OCI-LY7 (cell line): ENCODE measurements at places on chromosomes 11 and 22. TPM values are rescaled to one million over a fixed set of nuclear protein-coding genes. Genes with fewer than 3 reads are reported as not detected.

GRCh38 chr11:129976328-129976727 lies 26.3 kb downstream of the PRDM10 start:
- DNase-seq: no peak

DNA sequence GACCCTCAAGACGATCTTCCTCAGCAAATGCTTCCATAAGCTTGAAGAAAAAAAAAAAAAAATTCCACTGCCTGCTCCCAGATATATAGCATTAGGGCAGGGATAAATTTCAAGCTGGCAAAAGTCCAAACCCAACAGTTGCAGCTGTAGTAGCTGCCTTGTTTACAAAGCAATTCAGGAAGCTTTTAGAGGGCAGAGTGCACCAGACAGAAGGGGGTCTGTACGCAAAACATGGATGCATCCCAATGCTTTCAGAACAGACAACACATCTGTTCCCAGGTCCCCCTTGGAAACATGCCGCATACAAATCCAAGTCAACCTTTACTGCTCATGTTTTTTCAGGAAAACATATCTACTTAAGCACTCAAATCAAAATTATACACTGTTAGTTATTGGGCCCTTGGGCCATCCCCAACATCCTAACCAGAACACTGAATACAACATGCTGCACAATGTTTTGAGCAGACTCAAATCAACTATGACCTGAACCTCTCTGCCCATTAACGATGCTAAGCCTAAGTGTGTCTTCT lies 94.5 kb downstream of the CADM1 start:
- no peak for DNase-seq

- DNase-seq: peak; percentile 86
Measured at GRCh38 chr22:22954656-22955055, 67.0 kb downstream of the IGLL5 start.

Gene RFPL1
- not detected in 2 replicates for total RNA-seq

DNA sequence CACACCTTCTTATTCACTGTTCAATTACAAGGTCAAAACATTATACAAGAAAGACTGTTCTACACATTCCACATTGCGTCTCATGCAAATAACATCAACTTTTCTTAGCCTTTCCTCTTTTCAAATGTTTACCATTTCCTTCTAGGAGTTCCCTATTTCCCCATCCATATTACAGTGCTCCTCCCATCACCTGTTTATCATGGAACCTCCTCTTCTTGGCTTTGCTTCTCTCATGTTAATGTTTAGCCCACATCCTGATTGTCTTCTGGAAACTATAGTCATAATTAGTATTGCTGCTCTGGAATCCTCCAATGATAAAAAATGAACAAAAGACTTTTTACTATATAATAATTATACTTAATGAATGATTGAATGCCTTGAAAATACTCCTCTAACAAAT lies 21.3 kb downstream of the OR52E1 start:
- no peak for DNase-seq

Gene IGSF22
- not detected in 2 replicates for total RNA-seq

Gene CALCA
- total RNA-seq: not detected in 2 replicates

DNA sequence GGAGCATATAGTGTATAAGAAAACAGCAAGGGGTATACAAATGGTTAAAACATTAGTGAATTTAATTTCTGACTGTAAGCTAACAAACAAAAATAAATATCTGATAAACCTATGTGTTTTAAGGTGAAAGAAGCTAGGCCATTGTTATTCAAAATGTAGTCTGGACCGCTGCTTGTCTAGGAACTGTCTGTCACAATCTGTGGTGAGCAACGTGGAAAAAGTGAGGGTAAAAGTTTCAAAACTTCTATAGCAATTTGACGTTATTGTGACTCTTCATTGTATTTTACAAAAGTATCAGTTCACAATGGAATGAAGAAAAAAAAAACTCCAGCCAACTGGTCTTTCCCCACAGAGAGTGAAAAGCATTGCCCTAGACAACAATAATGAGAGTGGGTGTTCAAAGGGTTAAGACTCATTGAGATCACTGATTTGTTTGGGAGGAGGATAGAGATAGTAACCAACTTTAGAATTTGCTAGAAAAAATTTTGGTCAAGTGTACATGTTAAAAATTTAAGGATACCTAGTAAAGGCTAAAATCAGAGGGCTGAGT lies 79.1 kb downstream of the UVRAG start:
- DNase-seq: no peak

Gene HEPN1
- total RNA-seq: not detected in 2 replicates

GRCh38 chr11:94831529-94831928 lies 63.4 kb downstream of the AMOTL1 start:
- DNase-seq: no peak

GRCh38 chr11:114194702-114195101 lies 101.5 kb upstream of the NNMT start:
- DNase-seq: no peak

- DNase-seq: peak; percentile 45
Measured at GRCh38 chr22:35712672-35713071, 5.0 kb upstream of the APOL5 start.

GRCh38 chr22:36405671-36406538 lies 18.1 kb upstream of the MYH9 start:
- DNase-seq: peak; percentile 88

Gene BEST1
- total RNA-seq: 1.9 and 3.3 TPM in 2 replicates

DNA sequence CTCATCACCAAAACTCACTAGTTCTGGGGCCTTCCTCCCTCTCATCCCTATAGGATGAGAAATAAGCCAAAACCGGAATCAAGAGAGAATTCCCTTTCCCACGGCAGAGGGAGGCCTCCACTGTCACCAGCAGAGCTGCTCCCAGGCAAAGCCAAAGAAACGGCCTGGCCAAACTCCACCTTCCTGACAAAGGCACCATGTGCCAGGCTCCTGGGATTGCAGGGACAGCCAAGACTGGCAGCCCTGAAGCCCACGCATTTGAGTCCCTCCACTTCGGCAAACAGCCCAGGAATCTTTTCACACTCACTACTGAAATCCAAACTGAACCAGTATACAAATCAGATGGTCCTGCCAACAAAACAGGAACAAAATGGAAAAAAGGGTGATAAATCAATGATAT lies 6.1 kb downstream of the SMCO4 start:
- DNase-seq: no peak

- no peak for DNase-seq
Measured at GRCh38 chr22:29479417-29480261, at the start of gene NEFH. NEFH (plus strand) TSS chr22:29480218; CDS start chr22:29480263, 45 bp downstream.

DNA sequence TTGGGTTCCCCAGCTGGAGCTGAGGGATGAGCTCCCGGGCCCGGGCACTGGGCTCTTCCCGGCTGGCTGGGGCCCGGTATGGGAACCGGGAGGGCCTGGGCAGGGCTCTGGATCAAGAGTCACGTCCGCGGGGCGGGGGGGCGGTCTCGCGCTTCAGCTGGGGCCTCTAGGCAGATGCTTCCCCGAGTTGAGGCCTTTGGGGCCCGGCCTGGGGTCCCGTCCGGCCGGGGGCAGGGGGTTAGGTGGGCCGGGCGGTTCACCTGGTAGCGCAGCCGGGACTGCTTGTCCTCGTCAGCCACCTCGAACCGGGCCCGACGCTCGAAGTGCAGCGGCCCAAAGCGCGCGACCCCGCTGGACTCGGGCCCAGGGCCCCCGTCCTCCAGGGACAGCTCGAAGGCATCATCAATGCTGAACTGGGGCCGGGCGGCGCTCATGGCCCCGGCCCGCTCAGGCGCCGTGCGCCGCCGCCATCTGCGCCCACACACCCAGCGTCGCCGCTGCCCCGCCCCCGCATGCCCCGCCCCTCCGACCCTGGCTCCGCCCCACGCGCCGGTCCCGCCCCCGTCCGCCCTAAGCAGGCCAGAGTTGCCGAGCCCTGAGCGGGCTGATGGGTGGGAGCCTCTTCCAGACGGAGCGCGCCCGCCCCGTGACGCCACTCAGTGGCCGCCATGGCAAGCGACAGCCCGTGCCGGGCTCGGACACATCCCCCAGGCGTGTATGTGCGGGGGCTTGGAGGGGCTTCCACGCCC lies at the start of gene TMEM134:
Gene TMEM134, minus strand, starts transcription at position 493 of the 749 bp plus-strand sequence. Its CDS starts 59 bp downstream, at position 434.
- DNase-seq: peak; percentile 96

GRCh38 chr22:35479985-35480550 lies 60.6 kb upstream of the RASD2 start:
- DNase-seq: no peak
